ENCODE measurements at places on chromosomes 13 and 19. TPM values are rescaled to one million over a fixed set of nuclear protein-coding genes. Genes with fewer than 3 reads are reported as not detected.

CGB1 gene
- total RNA-seq, result not detected

DNA sequence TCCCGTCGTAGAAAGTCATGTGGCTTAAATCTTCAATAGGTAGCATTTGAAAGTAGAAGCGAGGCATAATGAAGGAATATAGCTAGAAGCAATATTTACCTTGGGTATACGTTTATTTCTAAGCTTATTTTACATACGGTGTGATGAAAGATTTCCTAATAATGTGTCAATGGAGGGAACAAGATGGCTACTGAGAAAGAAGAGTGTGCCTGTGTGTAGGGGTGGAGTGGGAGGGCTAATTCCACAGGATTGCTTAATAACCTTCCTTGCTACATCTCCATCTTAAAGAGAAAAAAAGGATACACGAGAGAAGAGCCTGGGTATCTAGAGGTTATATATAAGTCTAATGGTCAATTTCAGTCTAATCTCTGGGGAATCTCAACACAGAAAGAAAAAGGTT is 2.0 kb downstream of the SPART start:
- no peak for DNase-seq

AMH gene
- total RNA-seq, result 1.5 TPM

DNA sequence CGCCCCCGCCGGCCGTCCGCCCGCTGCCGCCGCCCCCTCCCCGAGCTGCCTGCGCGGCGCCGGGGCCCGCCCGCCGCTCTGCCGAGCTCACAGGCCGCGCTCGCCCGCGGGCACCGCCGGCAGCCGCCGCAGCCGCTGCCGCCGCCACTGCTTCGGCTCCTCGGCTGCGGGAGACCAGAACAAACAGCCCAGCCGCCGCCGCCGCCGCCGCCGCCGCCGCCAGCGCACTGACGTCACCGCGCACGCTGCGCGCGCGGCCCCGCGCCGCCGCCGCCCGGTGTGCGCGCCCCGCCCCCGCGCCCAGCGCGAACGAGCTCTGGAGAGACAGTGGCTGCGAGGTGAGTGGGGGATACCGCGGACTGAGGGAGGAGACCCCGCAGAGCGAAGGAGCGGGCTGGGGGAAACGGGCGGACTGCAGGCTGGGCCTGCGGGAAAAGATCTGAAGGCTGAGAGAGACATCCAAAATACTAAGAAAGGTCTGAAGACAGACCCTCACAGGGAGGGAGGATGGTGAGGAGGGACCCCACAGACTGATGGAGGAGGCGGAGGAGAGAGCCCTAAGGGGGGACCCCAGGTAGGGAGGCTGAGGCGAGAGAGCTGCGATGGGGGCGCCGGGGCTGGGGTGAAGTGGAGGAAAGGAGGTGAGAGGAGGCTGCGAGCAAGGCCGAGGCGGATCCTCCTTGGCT is at the start of gene BRD4:
BRD4 (minus strand) TSS at position 229 of the 686 bp plus-strand sequence. CDS start 59,440 bp downstream, outside the sequence.
- peak; percentile 74 for DNase-seq

PLK5 gene
- not detected for total RNA-seq

ZNF681 gene
- total RNA-seq, result 2.8 TPM

FGF22 gene
- total RNA-seq, result not detected

MAMSTR gene
- total RNA-seq, result 0.09 TPM

DNA sequence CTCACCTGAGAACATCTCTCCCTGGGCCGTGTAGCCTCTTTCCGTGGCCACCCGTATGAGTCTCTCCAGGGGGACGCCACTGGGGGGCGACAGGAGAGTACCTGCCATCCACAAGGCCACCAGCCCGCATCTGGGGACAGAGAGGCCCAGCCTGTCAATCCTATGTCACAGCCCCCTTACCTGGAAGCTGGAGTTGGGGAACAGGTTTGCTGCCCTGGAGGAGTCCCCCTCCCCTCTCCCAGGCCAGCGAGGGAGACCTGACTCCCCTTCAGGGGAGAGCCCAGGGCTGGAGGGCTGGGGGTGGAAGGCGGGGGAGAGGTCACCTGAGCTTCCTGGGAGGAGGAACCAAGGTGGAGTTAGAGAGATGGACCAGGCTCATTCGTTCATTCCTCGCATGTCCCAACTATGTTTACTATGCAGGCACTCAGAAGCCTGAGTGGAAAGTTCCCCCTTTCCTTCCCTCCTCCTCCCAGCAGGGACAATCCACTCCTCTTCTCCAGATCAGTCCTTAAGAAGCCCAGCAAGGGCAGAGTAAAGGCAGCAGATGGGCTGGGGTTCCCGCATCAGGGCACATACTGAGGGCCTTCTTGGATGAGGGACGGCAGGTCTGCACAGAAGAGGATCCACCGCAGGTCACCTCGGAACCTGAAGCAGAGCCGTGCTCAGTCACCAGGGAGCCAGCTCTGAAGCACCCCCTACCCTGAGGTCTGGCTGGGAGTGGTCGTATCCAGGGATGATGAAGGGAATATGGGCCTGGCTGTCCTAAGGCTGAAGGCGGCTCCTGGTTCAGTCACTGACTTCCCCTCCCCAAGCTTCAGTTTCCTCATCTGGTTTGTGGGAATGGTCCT is 5.5 kb downstream of the ACTMAP start:
- DNase-seq, result peak; percentile 34

DNA sequence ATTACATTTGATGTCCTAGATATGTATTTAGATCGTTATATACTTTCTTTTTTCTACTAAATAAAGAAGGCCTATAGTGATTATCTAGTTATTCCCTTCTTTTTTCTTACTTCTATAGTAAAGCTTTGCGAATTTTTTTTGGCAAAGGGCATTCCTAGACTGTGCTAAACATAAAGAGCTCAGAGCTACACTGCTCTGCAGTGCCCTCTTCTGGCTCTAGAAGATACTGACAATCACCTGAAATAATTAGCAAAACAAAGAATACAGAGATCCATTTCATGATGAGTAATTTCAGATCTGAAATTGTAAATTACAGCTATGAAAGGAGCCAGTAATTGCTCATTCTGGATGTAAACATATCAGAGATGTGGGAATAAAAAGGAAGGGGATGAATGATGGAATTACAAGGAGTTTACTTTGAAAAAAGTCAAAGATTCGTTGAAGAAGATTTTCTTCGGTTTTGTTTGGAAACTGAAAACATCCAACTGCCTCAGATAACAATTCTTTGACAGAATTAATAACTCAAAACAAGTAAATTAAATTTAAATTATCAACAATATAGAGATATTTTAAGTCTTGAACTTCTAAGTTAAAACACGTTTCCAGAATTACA is 288.5 kb downstream of the NALCN start:
- DNase-seq, result peak; percentile 73

DNA sequence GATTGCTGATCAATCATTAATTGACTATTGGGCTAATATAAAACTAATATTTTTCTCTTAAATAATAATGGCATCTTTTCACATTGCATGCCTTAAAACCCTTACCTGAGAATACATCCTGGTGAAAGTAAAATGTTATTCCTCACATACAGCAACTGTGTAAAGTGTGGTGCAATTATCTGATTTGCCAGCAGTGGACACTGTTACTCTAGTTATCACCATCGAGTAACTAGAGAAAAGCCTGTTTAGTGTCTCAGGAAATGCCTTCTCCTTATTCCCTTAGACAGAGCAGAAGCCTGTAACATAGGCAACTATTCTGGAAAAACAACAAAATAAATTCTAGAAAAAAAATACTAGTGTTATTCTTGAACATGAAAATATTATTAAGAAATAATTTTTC is 459.8 kb downstream of the FGF14 start:
- peak; percentile 42 for DNase-seq

- DNase-seq, result no peak
These were observed 666.4 kb downstream of the OLFM4 start for GRCh38 chr13:53694814-53695532.

NCAN gene
- not detected for total RNA-seq

GRCh38 chr19:54209811-54210494 is 9.3 kb downstream of the RPS9 start:
- peak; percentile 95 for DNase-seq

- no peak for DNase-seq
These were observed 10.7 kb downstream of the VSIG10L start for GRCh38 chr19:51331193-51331592.

C19orf85 gene
- not detected for total RNA-seq

DNA sequence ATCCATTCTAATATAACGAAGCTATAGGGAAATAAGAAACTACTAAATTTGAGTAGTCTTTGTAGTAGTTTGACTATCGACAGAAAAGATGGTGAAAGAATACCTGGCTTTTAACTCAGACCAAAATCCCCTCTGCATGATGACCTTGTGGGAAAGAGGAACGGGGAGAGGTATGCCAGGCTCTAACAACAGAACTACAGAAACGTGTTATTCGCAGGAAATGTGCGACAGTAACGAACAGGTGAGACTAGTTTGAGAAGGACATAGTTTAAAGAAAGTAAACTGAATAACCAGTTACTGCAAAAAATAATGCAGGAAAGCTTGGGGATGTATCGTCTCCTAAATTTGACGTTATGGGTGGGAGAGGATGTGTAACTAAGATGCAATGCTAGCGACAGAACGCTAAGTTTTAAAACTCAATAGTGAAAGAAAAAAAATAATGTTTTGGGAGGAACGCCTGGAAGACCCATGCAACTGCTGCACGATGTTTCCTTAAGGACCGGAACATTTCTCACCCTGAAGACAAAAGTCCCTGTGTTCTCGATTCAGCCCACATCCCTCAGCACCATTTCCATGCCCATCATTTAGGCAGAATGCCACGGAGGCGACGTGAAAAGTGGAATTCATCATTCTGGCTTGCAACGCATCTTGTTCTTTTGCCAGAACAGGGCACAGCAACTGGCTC is 1.6 kb upstream of the RAP2A start:
- DNase-seq, result peak; percentile 7

- no peak for DNase-seq
These were observed 316.9 kb downstream of the TEX29 start for GRCh38 chr13:111637365-111637764.

DNA sequence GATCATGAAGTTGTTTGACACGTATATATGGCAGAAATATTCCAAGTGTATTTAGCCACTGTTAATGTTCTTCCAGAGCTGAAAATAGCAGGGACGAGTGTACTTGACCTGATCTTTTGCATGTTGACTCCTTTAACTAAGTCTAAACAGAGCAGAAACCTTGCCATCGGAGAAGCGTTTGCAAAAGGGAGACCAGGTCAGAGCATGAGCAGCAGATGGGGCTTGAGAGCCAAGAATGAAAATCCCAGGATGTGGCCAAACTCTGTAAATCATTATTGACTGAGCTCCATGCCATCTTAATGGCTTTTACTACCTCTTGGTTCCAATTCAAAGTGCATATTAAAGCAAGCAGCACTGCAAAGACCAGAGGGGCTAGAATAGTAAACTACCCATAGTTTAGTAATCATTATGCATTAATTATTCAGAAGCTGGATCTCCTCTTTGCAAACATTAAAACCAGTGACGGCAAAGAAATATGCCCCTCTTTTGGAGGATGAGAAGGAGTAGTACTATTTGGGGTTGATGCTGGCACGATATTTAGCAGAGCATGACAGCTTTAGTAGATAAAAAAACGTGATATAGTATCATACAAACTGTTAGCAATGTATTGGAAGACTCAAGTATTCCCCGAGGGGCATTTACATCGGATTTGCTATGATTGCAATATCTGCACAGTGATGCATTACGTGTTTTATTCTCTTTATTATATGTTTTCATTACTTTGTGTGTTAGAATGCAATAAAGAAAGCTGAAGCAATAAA is 55.7 kb downstream of the FAM216B start:
- peak; percentile 6 for DNase-seq

GRCh38 chr13:108929532-108930206 is 300.3 kb downstream of the MYO16 start:
- DNase-seq, result no peak

- DNase-seq, result peak; percentile 32
These were observed 176.6 kb downstream of the LMO7 start for GRCh38 chr13:75812751-75813181.

DNA sequence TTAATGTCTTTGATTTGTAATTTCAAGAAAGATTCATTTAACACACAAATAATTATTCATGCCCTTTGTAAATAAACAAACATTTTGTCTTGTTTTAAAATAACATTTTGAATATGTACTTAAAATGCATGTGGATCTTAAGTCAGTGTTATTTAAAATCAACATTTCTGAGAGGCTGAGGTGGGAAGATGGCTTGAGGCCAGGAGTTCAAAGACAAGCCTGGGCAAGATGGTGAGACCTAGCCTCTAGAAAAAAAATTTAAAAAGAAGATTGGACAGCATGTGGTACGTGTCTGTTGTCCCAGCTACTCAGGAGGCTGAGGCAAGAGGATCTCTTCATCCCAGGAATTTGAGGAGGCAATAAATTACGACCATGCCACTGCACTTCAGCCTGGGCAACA is 1268.2 kb downstream of the SLITRK1 start:
- DNase-seq, result no peak

- no peak for DNase-seq
These were observed 2428.4 kb upstream of the PCDH20 start for GRCh38 chr13:63843766-63844699.

DNA sequence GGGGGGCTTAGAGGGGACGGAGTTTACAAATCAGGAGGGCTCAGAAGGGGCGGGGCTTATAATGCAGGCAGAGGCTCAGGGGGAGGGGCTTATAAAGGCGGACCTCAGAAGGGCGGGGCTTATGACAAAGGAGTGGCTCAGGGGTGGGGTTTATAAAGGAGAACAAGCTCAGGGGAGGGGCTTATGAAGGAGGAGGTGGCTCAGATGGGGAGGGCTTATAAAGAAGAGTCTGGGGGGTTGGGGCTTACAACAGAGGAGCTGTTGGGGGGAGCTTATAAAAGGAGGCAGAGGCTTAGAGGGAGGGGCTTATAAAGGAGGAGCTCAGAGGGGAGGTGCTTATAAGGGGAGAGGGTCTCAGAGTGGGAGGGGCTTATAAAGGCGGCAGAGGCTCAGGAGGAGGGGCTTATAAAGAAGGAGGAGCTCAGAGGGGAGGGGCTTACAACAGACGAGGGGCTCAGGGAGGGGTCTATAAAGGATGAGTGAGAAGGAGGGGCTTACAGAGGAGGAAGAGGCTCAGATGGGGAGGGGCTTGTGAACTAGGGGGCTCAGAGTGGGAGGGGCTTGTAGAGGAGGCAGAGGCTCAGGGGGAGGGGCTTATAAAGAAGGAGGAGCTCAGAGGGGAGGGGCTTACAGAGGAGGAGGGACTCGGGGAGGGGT is 1.0 kb downstream of the SMIM24 start:
- DNase-seq, result peak; percentile 30

DNA sequence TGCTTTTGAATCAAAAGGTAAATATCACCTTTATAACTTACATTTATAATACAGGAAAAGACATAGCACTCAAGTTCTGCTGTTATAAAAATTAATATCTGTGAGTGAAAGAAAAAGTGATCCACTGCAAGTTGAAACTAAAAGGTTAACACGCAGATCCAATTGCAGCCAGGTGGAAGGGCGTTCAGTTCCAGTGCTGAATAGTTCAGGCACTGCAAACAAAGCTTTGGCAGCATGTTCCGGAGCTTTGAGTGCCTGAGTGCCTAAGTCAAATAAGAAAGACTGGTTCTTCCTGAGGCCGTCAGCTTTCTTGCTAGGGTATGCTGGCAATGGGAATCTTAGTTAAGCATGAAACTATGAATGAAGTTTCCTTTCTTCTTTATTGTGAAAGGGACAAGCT is 200.3 kb downstream of the LMO7 start:
- DNase-seq, result no peak

- no peak for DNase-seq
These were observed 1.0 kb upstream of the PCDH8 start for GRCh38 chr13:52849291-52850071.
